ENCODE measurements at places on chromosomes 5 and 9. TPM values are rescaled to one million over a fixed set of nuclear protein-coding genes. Genes with fewer than 3 reads are reported as not detected.

The SPZ1 gene
- not detected for total RNA-seq

The PLEKHG4B gene
- not detected for total RNA-seq

The FAM78A gene
- 43.9 TPM for total RNA-seq

The C9orf153 gene
- not detected for total RNA-seq

The HMCN2 gene
- total RNA-seq = not detected

Data from Karpas-422 (cell line).